ENCODE measurements at places on chromosomes 6 and 20.

DNA sequence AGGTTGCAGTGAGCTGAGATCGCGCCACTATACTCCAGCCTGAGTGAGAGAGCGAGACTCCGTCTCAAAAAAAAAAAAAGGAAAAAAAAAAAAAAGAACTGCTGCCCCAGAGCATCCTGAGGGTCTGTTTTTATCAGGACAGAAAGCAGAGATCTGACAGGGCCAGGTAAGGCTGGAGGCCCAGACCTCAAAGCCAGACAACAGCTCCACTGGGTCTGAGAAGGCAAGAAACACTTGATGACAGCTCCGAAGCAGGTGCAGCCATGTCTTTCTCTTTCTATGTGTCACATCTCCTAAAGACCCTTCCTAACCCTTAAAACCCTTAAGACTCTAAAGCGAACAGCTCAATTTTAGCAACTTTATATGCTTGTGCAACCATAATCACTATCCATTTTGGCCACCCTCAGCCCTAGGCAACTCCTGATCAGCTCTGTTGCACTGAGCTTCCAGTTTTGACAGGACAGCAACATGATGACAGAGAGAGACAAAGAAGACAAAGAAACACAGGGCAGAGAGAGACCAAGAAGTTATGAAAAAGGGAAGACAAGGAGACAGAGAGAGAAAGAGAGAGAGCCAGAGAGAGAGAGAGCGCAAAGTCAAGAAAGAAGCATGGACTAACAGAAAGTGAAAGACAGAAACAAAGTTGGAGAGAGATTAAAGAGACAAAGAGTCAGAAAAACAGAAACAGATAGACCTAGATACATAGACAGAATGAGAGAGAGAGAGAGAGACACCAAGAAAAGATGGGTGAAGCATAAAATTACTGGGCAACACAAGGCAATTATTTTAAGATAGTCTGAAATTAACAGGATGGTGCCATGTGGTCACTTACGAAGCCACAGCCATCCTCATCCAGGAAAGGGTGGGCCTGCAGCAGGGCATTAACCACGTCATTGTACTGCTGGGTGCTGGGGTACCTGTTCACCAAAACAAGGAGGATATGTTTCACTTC is 39.2 kb downstream of the SAMD3 start:
- DNase-seq, result no peak

- DNase-seq, result no peak
Measured at GRCh38 chr6:10101551-10102252, 313.2 kb downstream of the TFAP2A start.

DNA sequence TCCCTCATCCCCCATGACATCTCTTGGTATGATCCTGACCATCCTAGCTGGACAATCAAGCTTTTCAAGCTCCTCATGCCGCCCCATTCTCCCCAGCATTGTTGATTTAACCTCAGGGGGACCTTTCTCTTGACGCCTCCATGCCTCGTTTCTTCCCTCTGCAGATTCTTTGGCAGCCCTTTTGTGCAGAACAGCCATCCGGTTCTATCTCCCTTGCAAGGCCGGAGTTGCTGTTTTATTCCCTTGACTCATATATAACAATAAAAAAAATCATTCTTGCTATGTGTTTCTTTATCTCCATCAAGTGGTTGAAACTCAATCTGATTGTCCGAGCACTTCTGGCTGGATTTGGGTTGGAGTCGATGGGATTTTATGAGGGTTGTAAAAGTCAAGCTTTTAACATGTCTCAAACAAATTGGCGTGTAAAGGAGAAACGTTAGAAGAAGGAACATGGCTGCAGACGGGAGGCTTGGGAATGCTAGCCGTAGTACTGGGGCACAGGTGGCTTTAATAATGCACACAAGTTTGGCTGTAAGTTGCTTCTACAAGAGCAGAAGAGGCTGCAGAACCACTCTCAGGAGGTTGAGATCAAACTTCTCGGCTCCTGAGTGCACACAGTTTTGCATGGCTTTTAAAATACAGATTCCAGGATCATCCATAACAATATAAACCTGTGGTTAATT is 3.9 kb upstream of the SULF2 start:
- no peak for DNase-seq

GRCh38 chr6:1424306-1424927 is 35.0 kb downstream of the FOXF2 start:
- DNase-seq, result no peak

DNA sequence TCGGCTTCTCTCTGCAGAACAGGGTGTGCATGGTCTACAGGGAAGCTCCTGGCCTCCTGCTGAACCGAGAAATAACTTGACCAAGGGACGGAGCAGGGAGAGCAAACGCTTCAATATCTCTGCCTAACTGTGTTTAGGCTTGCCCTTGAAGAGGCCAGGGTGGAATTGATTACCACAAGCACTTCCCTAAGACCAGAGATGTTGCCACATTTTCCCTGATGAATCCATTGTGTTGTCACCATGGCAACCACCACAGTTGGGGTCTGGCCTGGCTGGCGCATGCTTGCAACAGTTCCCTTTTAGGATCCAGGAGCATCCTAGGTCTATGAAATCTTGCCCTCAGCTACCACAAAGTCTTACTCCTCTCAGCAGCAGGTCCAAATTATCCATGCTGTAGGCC is 213.5 kb upstream of the SULF2 start:
- no peak for DNase-seq

DNA sequence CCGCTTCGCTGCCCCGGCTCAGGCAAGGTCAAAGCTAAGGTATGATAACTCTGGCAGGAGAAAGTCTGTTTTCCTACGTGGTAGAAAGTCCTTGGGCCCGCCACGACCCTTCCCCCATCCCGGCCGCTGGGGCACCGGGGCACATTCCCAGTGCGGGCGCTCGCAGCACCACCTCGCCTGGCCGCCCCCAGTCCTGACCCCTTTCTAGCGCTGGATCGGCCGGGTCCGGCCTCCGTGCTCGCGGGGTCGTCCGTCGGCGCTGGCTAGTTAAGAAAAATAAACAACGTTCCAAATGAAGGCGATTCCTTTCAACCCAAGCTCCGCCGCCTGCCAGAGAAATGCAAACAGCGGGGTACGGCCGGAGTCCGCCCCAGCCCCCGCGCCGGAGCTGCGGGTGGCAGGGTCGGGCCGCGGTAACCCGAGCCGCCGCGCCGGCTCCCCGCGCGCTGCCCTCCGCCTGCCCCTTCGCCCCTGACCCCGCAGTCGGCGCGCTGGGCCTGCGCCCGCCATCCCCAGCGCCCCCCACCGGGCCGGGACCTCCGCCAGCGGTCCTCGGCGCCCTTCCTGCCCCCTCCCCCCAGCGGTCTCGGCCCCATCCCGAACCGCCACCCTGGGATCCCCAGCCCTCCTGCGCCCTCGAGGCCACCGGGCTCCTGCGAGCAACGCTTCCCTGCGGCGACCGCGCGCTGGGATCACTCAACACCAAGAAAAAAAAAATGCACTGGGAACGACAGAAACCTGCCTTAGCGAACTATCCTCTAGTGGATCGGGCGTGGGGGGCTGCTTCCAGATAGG is 37.6 kb downstream of the NCR2 start:
- DNase-seq, result no peak

DNA sequence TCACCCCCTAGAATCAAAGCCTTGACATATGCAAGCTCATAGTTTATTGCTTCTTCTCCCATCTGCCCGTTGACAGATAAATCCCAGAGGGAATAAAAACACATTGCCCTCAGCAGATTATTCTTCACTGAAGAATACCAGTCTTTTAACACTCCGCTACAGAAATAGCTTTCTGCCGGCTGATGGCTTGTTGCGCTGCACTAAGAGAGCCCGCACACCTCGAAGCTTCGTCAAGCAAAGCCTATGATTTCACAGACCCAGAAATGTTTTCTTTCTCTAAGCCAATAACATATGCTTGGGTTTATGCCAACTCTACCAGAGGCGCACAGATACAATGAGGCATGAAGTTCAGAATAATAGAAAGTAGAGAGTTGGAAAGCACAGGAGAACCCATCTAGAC is 208.9 kb upstream of the FOXQ1 start:
- no peak for DNase-seq

GRCh38 chr6:66429210-66429609 is 722.2 kb upstream of the EYS start:
- no peak for DNase-seq

GRCh38 chr6:157059781-157060180 is 263.5 kb downstream of the TMEM242 start:
- no peak for DNase-seq
